Activated naive CD4-positive, alpha-beta T cell (primary cell): ENCODE measurements at places on chromosomes 4 and X.

DNA sequence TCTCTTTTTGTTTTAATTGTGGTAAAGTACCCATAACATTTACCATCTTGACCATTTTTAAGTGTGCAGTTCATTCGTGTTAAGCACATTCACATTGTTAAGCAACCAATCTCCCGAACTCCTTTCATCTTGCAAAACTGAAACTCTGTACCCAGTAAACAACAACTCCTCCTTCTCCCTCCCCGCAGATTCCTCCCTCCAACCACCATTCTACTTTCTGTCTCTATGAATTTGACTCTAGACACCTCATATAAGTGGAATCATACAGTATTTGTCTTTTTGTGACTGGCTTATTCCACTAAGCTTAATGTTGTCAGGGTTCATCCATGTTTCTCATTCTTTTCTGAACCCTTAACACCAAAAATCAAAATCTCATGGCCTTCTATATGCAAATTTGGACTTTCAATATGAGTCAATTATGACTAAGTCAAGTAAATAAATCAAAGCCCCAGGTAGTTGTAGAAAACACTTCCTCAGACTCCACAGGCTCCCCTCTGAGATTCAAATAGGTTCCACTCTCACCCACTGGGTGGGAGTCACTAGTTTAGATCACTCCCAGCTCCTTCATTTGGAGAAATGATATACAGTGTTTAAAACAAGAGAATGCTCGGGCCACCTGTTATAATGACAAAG lies 9.8 kb upstream of the RTL5 start:
- no peak for DNase-seq

- DNase-seq: no peak
Measured at GRCh38 chrX:150763810-150764209, 70.6 kb downstream of the MTMR1 start.

GRCh38 chr4:176751061-176751460 lies 41.7 kb downstream of the VEGFC start:
- no peak for DNase-seq

DNA sequence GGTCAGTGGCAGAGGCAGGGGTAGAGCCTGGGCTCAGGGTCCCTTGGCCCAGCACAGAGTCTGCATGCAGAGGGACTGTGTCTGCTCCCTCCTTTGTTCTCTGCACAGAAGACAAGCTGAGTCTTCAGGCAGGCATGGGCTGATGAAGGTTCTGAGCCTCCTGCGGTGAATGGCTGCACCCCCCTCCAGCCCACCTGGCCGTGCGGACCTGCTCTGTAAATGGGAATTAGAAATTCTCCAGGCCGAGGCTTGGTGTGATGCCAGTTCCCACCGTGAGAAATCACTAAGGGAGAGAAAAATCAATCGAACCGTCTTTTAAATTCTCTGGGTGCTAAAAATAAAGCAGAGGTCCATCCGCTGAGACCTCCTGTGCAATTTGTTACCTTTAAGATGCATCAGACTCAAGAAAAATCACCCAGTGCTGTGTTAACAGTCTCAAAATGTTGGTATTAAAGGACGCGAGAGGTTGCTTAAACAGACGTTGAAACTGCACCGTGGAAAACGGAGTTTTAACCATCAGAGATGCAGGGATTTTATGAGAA lies 96.0 kb downstream of the WFS1 start:
- DNase-seq: no peak

- DNase-seq: no peak
Measured at GRCh38 chr4:86894455-86894854, 2.2 kb upstream of the C4orf36 start.
